HFFc6 (cell line): ENCODE measurements at places on chromosomes 16 and 17. TPM values are rescaled to one million over a fixed set of nuclear protein-coding genes. Genes with fewer than 3 reads are reported as not detected.

- no peak overlapping the region for H3K27ac ChIP-seq
- H3K27me3 ChIP-seq: peaks cover under 1% of the 10 kb centered on the region; the same call in 1 of the 2 replicates
- DNase-seq: no peak
- no peaks in the 10 kb centered on the region for H3K36me3 ChIP-seq
Measured at GRCh38 chr17:3688027-3688553, 7.9 kb downstream of the P2RX5 start.

- no peak for DNase-seq
- H3K4me1 ChIP-seq: peaks cover 35% of the 10 kb centered on the region
- H3K36me3 ChIP-seq: peaks cover 25% of the 10 kb centered on the region
- H3K4me3 ChIP-seq: no peak overlapping the region; the same call in 1 of the 2 replicates
Measured at GRCh38 chr17:78789663-78790181, 7.6 kb upstream of the CYTH1 start.

DNA sequence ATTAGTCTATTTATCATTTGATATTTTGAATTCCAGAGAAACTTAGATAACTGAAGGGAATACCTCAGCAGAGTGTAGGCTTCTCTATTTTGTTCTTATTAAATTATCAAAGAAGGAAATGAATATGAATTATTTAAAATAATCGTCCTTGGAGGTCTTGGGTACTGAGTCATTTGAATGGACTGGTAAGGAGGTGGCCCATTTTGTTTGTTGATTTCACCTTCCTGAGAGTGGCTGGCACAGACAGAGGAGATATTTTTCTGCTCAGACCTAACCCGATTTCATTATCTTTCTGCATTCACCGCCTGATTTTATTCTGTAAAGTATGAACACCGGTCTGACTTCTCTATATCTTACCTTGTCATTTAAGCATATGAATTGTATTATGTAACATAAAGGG lies 88.0 kb downstream of the USP22 start:
- no peak overlapping the region for H3K27ac ChIP-seq
- no peaks in the 10 kb centered on the region for H3K4me1 ChIP-seq
- DNase-seq: no peak
- no peaks in the 10 kb centered on the region for H3K36me3 ChIP-seq

DNA sequence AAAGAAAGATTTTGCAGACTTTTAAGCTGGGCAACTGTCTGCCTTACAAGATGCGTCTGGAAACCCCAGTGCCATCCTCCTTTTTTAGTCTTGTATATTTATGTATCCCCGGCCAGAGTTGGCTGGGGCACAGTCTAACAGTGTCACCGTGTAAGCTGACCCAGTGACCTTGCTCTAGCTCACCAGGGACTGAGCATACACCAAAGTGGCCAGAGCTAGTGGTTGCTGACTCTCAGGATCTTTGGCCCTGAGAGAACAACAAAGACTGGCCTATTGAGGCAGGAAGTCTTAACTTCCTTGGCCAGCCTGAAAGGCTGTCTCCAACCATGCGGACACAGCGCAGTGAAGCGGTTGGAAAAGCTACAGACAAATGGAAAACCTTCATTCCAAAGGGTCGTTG lies 745.2 kb downstream of the WWOX start:
- no peak for DNase-seq
- H3K36me3 ChIP-seq: no peaks in the 10 kb centered on the region; the same call in 1 of the 2 replicates
- no peak overlapping the region for H3K4me3 ChIP-seq
- no peak overlapping the region for H3K27ac ChIP-seq
- H3K4me1 ChIP-seq: no peaks in the 10 kb centered on the region

TBC1D3E gene
- total RNA-seq: not detected in 3 replicates

MYH8 gene
- not detected in 3 replicates for total RNA-seq

- no peak for DNase-seq
- peaks cover 55% of the 10 kb centered on the region for H3K4me1 ChIP-seq
- peaks cover 24% of the 10 kb centered on the region for H3K36me3 ChIP-seq
- no peak overlapping the region for H3K27ac ChIP-seq
- no peaks in the 10 kb centered on the region for H3K27me3 ChIP-seq
Measured at GRCh38 chr17:72359274-72359673, 238.5 kb downstream of the SOX9 start.

GRCh38 chr16:53964145-53964790 lies 260.3 kb downstream of the FTO start:
- peaks cover 13% of the 10 kb centered on the region for H3K4me1 ChIP-seq
- H3K27ac ChIP-seq: no peak overlapping the region
- H3K4me3 ChIP-seq: no peak overlapping the region
- DNase-seq: no peak
- no peaks in the 10 kb centered on the region; the same call in 1 of the 2 replicates for H3K27me3 ChIP-seq

DNA sequence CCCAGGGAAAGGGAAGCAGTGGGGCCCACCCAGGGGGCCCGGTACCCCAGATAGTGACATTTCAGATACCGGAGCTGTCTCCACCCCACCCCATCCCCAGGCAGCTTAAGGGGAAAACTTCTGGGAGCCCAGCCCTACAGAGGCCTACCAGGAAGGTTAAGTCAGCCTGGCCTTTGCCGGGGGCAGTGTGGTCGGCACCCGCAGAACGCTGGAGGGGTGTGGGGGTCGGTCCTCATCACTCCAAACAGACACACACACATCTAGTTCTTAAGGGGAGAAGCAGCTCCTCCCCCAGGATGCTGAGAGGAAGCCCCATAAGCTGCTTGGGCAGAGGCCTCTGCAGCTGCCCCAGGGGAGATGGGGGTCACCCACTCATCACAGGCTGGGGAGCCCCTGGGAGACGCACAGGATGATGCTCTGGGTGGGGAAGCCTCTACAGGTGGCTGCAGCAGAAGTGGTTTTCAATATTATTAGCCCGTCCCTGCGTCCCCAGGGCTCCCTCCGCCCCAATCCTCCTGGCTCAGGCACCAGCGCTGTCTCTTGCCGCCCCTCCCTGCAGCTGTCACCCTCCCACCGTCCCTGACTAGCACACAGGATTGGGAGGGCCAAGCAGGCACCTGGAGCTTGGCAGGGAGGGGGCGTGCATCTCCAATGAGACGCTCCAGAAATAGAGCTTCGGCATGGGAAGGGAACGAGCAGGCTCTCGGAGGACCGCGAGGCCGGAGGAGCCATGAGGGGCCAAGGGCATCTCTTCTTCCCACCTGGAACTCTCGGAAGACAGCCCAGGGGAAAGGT lies 1.4 kb upstream of the ABR start:
- H3K27ac ChIP-seq: no peak overlapping the region
- no peak for DNase-seq
- H3K4me3 ChIP-seq: no peak overlapping the region
- H3K4me1 ChIP-seq: peaks cover 14% of the 10 kb centered on the region
